ENCODE measurements at places on chromosomes 11 and 22.

DNA sequence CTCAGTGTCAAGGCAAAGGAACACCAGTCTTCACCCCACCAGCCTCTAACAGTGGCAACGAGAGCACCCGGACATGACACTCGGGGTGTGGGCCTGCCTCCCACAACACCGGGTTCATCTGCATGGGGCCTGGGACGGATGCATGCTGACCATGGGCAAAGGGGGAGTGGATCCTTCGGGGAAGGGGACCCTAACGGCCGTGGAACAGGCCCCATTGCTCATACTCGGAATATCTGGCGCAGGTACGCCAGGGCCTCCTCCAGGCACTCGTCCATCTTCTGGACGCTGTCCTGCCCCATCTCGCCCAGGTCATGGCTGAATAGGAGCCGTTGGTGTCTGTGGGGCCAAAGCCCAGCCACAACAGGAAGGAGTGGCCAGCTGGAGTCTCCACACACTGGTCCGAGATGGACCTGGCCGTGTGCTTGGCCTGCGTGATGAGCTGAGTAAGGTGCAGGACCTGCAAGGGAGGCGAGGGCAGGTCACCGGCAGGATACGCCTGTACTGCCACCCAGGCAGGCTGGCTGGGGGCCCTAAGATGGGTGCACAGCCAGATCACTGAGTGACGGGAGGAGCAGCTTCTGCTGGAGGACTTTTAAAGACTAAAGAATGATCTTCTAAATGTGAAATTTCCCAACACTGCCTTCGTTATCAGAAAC is 96.8 kb downstream of the MED15 start:
- no peak for DNase-seq

- DNase-seq = no peak
Observed at GRCh38 chr11:90764691-90765090, 541.8 kb upstream of the CHORDC1 start.

DNA sequence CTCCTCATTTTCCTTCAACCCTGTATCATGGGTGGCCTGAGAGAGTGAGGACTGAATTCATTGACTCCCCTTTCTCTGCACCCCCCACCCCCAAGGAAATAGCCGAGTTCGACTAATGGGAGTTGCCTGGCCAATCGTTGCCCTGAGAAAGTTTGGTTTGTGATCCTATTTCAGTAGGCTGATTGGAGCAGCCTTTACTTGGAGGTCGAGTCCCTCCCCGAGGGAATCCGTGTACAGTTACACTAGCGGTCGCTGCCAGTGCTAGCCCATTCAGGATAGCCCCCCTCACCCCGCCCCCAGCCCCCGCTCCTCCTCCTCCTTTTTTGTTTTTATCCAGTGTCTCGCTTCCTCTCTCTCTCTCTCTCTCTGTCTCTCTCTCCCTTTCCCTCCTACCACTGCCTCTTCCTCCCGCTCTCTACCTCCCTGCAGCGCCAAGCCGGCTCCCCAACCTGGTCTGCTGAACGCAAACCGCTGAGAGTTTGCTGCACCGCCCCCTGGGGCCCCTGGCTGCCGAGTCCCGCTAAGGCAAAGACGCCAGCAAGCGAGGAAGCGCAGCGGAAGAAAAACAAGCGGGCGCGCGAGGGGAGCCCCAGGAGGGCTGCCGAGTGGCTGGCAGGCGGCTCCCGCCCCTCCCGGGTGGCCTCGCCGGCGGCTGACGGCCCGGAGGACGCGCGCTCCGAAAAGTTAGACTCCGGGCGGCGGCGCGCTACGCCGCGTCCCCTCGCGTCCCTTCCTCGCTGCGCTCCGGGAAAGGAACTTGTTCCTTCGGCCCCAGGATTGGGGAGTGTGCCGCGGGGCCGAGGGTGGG is at the start of gene GRAMD1B:
TSS of gene GRAMD1B (plus strand) at position 357 of the 808 bp plus-strand sequence. CDS start 524 bp downstream, outside the sequence.
- DNase-seq = peak; percentile 69

DNA sequence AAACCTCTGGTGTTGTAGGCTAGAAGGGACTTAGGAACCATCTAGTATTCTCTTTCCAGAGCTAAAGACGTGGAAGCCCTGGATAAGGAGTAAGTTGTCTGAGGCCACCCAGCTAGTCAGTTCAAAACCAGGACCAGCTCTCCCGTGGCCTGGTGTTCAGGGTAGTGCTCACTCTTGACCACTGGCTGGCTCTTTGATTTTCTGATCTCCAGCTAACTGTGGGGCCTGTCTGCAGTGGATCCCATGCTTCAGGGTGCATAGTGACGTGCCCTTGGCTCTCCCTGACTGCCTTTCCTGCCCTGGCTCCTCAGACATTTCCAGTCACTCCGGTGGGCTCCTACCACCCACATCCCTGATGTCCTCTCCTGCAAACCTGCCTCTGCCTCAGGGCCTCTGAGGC is 1.3 kb downstream of the CLMP start:
- no peak for DNase-seq

DNA sequence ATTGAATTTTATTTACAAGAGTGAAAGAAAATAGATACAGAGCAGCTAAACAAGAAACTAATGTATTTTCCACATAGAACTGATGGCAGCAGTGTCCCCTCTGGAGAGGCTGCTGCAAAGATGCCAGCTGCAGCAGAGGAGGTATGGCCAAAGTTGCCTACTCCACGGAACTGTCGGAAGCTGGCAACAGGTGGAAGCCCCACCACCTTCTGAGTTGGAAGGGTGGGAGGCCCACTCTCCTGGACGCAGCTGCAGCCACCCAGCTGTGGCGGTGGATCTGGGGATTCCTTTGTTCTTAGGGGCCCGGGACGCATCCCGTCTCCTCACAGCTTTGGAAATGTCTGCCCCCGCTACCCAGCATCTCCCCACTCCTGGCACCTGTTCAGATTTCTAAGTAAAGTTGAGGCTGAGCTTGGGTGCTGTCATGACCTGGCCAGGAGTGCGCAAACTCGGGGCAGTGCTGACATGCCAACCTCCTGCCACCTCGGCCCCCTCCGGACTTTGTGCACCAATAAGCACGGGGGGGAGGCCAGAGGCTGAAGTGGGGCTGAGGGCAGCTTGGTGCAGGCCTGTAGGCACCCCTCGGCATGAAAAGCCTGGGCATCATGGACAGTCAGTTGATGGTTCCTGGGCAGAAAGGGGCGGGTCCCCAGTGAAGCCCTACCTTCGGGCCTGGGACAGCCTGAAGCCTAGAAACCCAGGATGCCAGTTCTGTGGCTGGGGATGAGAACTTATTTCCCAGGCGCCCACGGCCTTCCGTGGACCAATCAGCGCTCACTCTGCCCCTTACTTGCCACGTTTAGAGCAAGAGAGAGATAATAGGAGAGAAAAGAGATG is 1071.4 kb downstream of the JRKL start:
- no peak for DNase-seq

DNA sequence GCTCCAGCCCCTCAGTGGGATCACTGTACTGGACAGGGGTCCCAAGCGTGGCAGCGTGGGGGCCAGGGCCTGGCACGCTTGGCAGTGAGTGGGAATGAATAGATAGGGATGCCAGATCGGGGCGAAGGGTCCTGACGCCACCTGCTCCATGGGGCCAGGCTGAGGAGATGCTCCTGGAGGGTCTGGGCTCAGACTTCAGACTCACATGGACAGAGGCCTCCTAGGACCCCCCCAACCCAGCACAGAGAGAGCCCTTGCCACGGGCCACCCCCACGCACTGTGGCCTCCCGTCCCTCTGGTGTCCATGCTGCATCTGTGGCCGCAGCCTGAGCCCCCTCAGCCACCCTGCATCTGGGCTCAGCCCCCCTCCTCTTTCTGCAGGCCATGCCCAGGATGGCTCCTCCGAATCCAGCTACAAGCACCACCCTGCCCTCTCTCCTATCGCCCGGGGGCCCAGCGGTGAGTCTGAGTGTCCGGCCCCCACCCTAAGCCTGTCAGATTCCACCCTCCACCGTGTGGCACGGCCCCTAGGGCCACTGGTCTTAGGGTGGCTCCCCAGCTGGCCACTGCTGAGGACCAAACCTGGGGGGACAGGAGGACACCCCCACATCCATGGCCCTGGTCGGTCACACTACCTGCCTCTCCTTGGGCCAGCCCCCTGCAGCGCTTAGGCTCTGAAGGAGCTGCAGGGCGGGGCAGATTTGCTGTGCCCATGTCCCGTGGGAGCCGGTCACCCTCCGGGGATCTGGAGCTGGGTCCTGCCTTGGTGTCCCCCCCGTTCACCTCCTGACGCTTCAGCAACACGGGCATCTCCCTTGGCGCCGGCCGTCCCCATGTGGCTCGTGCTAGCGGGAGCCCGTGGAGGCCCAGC is 2.7 kb downstream of the MUC5AC start:
- no peak for DNase-seq

GRCh38 chr11:100647861-100648260 is 39.2 kb upstream of the ARHGAP42 start:
- no peak for DNase-seq

DNA sequence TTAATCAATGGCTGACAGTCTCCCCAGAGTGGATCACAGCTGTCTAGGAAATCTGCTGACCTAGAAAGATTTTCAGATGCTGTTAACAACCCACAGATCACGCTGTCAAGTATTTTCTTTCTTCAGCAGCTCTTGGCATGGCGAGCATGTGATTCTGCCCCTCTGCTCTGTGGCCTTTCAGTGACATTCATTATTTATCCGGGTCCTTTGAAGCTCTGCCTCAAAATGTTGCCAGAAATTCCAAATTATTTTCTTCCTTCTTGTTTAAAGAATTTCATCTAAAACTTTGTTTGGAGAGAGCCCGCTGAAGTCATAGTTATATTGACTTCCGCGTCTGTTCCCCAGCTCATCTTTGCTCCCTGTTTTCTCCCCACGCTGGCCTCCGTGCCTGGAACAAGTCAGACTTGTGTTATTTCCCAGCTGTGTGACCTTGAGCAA is 134.1 kb downstream of the COMMD9 start:
- DNase-seq = no peak

GRCh38 chr11:79667380-79667779 is 226.6 kb upstream of the TENM4 start:
- DNase-seq = no peak

DNA sequence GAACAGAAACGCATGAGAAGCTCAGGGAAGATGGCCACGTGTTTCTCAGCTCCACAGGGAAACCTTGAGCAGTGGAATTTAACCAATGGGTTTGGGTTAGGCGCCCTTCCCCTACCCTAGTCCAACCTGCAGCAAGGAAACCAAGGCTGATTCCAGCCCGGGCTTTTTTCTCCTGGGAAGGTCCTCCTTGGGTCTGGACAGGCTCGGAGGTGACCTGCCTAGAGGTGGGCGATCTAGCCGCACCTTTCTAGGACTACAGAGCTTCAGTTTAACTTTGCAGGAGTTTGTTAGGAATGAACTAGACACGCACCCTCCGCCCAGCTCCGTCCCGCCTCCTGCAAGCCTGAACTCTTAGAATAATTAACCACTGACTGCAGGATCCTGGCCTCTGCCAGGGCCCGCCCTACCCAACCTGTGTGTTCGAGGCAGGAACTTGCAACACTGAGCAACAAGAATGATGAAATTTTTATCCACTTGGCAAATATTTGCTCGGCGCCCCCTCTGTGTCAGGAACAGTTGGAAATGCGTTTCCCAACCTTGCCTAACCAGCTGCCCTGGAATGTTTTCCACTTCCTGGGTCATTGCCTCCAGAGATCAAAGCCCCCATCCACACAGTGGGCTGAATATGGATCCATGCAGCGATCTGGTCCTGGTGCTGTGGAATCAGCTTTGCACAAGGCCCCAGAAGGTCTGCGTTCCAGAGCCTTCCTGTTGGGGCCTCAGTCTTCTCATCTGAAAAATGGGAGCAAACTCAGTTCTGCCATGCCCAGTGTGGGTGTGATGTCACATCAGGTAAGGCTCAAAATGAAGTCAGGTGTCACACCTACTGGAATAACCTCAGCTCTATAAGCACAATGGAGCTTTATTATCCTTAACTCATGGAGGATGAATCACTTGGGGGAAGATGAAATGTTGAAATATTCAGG is 13.3 kb downstream of the MPST start:
- no peak for DNase-seq

DNA sequence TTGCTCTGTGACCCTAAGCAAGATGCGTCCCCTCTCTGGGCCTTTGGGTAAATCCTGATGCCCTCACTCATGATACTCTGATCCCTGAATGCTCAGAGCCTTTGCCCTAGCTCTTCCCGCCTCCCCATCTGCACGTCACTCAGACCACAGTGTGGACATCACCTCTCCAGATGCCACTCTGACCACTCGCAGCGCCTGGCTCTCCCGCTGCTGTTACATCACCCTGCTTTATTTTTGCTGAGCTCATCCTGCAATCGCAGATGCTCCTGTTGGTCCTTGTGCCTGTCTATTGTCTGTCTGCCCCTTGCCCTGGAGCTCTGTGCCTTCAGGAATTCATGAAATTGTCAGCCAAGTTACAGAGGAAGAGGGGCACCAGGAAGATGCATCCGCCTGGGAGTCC is 5.5 kb downstream of the OSM start:
- DNase-seq = no peak

DNA sequence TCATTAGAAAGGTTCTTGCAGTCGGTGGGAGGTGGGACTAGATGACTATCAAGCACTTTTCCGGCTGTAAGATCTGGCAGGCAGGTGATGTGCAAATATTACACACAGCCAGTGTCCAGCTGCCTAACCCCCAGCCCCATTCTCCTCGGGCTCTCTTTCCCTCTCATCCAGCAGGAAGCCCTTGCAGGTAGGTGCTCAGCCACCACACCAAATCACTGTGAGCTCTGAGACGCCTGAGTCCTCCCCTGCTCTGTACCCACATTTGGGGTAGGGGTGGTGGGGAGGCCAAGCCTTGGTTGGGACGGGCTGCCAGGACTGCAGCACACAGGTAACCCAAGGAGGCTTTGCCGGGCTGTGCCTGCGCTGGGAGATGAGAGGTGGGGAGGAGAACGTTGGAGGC is 601 bp downstream of the ART5 start:
- DNase-seq = no peak

DNA sequence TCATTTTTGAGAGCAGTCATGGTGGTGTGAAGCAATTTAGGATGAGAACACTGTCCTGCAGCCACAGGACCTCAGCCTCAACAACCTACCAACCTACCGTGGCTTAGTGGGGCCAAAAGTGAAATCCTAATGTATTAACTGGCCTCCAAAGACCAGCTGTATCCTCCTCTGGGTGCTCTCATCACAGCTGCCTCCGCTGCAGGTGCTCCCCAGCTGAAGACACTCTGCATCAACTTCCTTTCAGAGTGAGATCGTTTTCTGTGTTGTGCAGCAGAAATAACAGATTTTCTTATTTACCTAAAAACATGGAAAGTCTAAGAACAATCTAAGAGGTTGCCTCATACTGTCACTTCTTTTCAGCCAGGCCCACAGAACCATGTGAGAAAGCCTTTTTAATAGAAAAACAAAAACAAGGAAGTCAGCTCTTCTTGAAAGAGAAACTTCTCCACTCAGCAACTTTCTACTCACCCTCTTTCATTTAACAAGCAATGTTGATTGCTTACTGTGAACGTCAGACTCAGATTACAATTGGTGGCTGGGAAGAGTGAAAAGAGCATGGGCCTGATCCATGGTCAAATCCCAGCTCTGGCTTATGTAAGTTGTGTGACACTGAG is 136.1 kb downstream of the TENM4 start:
- DNase-seq = no peak

- DNase-seq = no peak
Observed at GRCh38 chr11:48105096-48105990, 111.3 kb upstream of the OR4B1 start.

GRCh38 chr11:22349491-22349890 is 11.3 kb downstream of the SLC17A6 start:
- DNase-seq = no peak
